Inflammatory macrophage (primary cell): ENCODE measurements at places on chromosomes 12 and 14.

DNA sequence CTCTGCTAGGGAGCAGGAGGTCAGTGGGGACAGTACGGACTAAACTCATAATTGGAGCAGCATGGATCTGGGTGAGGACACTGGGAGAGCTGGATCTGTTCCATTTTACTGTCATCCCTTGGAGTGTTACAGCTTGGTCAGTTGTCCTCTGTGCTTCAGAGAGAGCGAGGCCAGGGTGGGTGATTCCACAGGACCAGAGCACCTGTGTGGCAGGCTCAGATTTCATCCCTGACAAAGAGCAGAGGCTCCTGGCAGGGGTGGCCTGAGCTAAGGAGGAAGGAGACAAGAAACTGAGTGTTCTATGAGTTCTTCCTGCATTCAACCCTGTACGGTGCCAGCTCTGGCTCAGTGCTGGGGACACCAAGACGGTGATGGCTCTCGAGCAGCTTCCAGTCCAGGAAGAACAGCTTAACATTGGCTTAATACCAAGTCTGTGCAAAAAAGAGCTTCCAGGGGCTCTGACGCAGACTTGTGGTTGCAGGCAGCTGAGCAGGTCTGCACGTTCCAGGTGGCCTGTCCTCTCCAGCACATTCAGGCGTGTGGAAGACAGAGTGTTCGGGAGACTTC is 8.4 kb upstream of the PGF start:
- DNase-seq = no peak

DNA sequence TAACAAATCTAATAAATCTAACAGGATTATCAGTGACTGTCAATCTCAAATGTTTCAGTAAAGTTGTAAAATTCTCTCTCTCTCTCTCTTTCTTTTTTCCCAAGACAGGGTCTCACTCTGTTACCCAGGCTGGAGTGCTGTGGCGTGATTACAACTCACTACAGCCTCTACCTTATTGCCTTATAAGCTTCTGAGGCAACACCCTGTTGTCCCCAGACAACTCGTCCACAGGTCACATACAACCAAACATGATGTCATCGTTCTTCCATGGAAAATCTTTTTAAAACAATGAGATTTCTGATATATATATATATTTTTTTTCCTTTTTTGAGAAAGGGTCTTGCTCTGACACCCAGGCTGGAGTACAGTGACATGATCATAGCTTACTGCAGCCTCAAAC is 151.4 kb upstream of the RGS6 start:
- no peak for DNase-seq

GRCh38 chr14:56057071-56057741 is 61.0 kb upstream of the PELI2 start:
- DNase-seq = no peak

GRCh38 chr12:9724023-9724422 is 8.9 kb downstream of the CLECL1 start:
- no peak for DNase-seq

- no peak for DNase-seq
Observed at GRCh38 chr12:111557271-111558106, 41.6 kb downstream of the ATXN2 start.

GRCh38 chr12:46385438-46385837 is 12.9 kb upstream of the SLC38A2 start:
- no peak for DNase-seq

DNA sequence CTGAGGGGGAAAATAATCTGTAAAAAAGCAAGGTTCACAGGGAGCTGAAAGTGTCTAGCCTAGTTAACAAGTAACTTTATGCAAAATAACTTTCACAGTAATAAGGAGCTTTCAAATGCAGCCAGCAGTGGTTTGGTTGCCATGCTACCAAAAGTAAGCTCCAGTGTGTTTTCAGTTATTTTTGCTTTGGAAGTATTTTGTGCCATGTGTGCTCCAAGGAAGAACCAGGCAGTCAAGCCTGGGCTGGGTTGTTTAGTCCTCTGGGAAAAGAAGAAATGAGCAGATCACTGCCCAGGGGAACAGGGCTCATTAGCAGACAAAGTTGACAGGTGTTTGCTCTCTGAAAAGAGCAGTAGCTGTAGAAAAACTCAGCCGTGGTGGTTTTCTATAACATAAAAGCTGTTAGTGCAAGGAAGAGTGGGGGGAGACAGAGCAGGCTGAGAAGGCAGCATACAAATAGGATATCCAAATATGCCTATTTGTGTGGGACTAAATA is 92.8 kb upstream of the TMTC2 start:
- DNase-seq = no peak

GRCh38 chr12:106436164-106436563 is 78.6 kb downstream of the POLR3B start:
- no peak for DNase-seq
